ENCODE measurements at places on chromosomes 2 and 18. TPM values are rescaled to one million over a fixed set of nuclear protein-coding genes. Genes with fewer than 3 reads are reported as not detected.
A peak's percentile ranks its signal among the peaks of the same experiment; 100 is the strongest.

DNA sequence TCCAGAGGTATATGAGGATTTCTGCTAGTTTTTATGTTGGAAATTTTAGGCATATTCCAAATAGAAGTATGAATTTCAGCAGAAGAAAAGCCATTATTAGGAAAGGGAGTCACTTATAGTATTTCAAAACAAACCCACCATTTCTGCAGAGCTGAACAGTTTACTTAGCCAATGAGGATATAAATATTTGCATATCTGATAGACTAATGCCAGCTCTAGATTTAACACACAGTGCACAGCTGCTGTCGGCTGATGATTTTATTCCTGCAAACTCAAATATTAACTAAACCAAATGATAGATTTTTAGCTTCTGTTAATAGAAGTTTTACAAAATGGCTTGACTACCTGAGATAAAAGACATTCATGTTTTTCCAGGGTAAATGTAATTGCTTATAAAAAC is 375.8 kb upstream of the FANCL start:
- DNase-seq: no peak

DNA sequence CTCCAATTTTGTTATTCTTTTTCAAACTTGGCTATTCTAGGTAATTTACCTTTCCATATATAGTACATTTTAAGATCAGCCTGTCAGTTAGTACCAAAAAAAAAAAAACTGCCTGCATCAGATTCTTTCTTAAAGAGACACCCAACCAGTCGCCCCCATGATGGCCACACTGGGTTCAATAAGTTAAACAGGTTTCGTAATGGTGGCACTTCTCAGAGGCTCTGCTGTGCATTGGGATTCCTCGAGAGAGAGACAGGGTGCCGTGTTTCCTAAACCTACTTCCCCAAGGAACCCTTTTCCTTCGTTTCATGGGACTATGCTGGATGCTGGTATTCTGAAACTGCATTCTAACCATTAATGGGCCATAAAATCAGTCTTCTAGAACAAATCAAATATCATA is 37.4 kb downstream of the MYO7B start:
- DNase-seq: no peak

DNA sequence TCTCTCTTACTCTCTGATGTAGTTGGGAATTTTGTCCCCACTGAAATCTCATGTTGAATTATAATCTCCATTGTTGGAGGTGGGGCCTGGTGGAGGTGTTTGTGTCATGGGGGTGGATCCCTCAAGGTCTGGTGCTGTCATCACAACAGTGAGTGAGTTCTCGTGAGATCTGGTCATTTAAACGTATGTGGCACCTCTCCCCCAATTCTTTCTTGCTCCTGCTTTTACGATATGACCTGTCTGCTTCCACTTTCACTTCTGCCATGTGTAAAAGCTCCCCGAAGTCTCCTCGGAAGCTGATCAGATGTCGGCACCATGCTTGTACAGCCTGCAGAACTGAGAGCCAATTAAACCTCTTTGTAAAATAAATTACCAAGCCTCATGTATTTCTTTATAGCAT is 337.8 kb upstream of the CDH2 start:
- no peak for DNase-seq

Gene CNTNAP5
- 1.7 TPM for total RNA-seq

- DNase-seq: no peak
These were observed 3.6 kb upstream of the GPC1 start for GRCh38 chr2:240431661-240432424.

- DNase-seq: no peak
These were observed 190.4 kb downstream of the NRP2 start for GRCh38 chr2:205872716-205873115.

Gene PTH2R
- total RNA-seq: 0.31 TPM

DNA sequence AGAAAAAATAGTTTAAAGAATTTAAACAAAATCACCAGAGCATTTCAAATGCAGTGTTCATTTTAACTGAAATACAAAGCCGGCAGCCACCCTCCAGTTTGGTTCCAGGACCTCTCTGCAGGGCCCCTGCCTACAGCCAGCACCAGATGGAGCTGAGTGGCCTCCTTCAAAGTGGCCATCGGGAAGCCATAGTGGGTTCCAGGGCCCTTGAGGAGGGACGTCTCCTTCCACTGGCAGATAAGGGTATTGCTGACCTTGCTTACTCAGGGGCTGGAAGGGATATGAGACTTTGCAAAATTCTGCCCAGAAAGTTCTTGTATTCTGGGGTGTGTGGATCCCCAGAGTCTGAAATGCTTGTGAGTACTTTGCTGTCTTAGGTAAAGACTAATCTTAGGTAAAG is 205.2 kb upstream of the APCDD1 start:
- DNase-seq: no peak

Gene RTP5
- not detected for total RNA-seq

GRCh38 chr18:10878703-10879102 is 270.7 kb downstream of the PIEZO2 start:
- no peak for DNase-seq

Gene GEN1
- 13.4 TPM for total RNA-seq

GRCh38 chr18:67216846-67217245 is 299.7 kb downstream of the DSEL start:
- no peak for DNase-seq

DNA sequence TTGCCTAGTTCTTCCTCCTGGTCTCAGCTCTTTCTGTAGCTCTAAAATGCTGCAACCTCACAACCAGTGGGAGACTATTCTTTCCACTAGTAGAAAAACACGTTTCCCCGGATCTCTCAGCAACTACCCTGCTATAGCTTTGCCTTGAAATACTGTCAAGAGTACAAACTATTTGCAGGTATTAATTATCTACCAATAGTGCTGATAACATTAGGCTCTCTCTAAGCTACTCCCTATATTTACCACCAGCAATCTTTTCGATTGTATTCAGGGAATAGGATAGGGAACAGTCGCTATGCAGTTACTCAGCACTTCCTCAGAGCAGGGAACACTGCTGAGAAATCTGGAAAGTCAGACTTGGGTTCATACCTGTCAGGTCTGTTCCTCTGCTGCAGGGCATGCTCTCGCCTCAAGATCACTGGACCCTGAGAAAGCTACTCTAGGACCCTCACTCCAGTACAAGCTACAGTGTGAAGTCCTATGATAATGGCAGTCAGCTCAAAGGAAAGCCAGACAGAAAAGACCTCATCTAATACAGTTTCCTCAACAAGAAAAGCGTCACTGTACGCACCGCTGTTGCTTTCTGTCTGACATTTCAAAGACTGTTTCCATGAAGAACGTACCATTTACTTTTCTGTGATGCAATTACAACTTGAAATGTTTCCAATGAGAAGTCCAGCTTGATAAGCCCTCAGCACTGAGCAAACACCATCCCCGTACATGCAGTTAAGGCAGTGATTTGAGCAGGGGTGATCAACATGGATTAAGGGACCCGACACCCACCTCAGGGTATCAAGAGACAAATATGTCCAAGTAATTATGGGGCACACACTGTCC is 22.7 kb downstream of the GDF7 start:
- DNase-seq: no peak

GRCh38 chr2:55301277-55301676 is 32.2 kb upstream of the MTIF2 start:
- DNase-seq: no peak

Gene MAB21L4
- 23.0 TPM for total RNA-seq

GRCh38 chr2:171072164-171072563 is 88.5 kb downstream of the TLK1 start:
- DNase-seq: no peak

Gene DCDC2C
- not detected for total RNA-seq

GRCh38 chr2:26691161-26691560 is 1.4 kb upstream of the KCNK3 start:
- DNase-seq: no peak

GRCh38 chr2:178005756-178006155 is 66.8 kb downstream of the PDE11A start:
- DNase-seq: no peak

GRCh38 chr2:143398781-143399180 is 269.6 kb downstream of the ARHGAP15 start:
- DNase-seq: peak; percentile 76

- DNase-seq: no peak
These were observed 7.3 kb downstream of the IL1A start for GRCh38 chr2:112777036-112777435.

GRCh38 chr2:173221937-173222594 is 132.6 kb upstream of the CDCA7 start:
- no peak for DNase-seq

DNA sequence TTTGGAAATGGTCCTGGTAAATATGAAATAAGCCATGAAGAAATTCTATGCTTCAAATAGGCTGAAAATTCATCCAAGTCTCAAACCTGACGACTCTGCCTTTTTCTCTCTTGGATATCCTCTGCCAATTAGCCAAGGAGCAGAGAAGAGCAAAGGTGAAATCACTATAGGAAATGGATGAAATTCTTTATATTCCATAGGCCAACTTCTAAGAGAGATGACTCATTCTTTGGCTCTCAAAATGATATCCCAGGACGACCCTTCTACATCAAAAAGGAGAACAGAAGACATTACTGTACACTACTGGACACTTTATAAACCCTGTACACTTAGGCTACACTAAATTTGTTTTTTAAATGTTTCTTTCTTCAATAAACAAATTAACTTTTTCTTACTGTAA is 22.7 kb downstream of the PDE1A start:
- peak; percentile 37 for DNase-seq

Gene BMP10
- total RNA-seq: not detected

Gene AQP4
- total RNA-seq: 37.6 TPM

GRCh38 chr2:240567137-240567871 is 980 bp upstream of the RNPEPL1 start:
- DNase-seq: no peak

- no peak for DNase-seq
These were observed 7.6 kb upstream of the BMP10 start for GRCh38 chr2:68878753-68879152.

Gene CRYGC
- not detected for total RNA-seq

GRCh38 chr2:65390134-65390533 is 42.3 kb downstream of the SPRED2 start:
- DNase-seq: no peak

Gene OR6B2
- not detected for total RNA-seq

- peak; percentile 93 for DNase-seq
These were observed 85.1 kb upstream of the ACAA2 start for GRCh38 chr18:49898421-49898820.

Gene APLF
- total RNA-seq: 7.9 TPM

DNA sequence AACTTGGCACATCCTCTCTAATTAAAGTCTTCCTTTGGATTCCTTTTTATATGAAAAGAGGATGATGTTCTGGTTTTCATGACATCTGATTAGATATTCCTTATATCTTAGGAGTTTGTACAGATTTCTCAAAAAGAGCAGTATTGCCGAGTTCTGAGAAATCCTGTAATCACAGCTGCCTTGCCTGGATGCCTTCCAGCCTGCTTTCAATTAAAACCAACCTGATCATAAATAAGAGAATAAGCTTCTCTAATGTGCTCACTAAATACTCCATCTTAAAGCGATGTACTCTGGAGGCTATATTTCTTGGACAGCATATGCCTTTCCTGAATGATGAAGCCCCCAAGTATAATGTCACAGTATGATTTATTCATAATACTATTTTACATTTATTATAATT is 1203.8 kb upstream of the PIK3C3 start:
- no peak for DNase-seq

Measured in tongue (tissue), 3 donors.